ENCODE measurements at places on chromosomes 11 and 22.

- no peak for DNase-seq
Observed at GRCh38 chr22:26172389-26172990, 3.2 kb downstream of the SEZ6L start.

DNA sequence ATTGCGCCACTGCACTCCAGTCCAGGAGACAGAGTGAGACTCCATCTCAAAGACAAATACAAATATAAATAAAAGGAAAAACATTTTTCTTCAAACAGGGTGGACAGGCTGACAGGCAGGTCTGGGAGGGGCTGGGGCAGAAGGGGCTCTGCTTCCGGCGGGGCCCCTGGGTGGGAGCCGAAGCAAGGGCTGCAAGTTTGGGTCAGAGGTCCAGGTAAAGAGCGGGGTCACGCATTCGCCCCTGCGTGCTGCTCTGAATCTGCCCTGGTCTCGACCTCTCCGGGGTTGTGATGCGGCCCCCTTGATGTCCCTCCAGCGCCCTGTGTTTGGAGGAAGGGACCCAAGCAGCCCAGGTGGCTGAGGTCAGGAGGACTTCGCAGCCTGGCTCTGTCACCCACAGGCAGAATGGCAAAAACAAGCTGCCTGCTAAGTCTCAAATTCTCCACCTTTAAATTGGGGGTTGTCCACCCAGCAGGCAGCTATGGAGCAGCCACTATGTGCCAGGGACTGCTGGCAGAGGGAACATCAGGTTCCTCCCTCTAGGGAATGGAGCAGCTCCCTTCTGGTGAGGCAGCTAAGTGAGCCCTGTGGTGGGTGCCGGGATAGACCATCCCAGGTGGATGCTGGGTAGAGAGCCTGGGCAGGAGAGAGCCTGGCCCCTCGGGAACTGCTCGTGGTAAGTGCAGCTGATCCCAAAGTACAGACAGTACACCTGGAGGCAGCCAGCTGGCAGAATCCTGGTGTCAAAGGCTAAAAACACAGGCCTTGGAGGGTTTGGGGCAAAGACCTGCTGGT, 10.3 kb upstream of the PHF21B start:
- DNase-seq = no peak

DNA sequence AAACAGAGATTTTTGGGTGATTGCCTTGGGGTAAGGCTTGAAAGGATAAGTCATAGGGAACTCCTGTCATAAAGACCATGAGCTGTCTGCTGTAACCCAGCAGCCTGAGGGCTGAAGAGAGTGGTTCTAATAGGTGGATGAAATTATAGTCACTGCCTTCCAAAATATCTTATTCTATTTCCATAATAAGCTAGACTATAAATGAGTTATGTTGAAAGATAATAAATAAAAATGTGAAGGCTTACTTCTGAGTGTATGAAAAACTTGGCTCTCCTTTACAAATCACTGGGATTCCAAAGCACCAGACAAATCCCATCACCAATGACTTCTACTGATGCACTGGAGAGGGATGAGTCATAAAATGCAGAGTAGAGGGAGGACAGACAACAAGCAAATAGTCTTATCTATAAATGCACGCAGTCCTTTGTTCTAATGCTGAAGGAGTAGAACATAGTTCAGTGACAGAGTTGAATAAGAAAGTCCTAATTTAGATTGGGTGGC, 775.0 kb upstream of the LRRC4C start:
- no peak for DNase-seq

DNA sequence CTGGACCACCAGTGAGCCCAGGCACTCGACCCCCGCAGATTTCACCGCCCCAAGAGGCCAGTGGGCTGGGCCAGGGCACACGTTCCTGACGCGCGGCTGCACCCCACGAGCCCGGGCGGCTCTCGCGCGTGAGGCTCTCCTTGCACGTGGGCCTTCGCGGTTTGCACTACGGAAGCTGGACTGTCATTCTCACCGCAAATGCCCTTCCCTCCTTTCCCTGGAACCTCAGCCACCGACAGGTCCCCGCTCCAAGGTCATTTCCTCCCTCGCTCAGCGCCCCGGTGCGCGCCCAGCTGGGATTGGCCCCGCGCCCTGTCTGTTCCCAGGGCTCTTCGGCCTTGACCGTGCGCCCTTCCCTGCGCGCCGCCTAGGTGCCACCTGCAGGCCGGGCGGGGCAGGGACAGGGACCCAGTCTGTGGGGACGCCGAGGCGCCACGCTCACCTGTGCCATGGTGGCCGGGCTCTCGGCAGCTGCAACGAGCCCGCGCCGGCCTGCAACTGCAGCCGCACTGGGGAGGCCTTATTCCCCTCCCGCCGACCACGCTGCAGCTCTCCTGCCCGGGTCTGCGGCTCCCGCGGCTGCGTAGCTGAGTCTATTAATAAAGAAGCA, 2.1 kb upstream of the CPT1A start:
- peak; percentile 70 for DNase-seq

GRCh38 chr11:66862559-66863037, 5.7 kb downstream of the LRFN4 start:
- no peak for DNase-seq

DNA sequence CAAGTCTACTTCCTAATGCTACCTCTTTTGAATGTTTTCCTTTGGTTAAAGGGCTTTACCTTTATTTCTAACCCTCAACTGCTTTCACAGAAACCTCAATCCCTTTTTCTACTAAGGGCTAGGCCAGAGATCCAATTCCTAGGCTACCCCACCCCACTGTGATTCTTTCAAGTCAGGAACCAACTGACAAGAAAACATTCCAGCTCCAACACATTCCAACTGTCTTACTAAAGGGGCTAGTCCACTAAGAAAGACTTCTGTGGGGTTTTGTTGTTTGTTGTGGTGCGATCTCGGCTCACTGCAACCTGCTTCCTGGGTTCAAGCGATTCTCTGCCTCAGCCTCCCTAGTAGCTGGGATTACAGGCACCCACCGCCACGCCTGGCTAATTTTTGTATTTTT, 151.3 kb downstream of the APOL5 start:
- DNase-seq = no peak

DNA sequence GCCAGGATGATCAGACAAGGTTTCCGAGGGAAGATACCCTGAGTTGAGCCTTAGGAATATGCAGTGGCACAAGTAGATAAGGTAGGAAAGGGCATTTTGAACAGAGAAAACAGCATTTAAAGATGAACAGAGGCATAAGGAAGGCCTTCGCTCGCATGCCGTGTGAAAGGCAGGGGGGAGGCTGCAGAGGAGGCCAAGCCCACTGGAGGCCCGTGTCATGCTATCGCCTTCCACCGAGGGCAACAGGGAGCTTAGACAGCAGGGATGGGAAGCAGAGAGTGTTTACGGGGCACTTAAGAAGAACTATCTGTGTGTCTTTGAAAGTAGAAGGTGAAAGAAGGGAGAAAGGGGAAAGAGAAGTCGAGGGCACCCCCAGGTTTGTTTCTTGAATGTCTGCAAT, 148.3 kb downstream of the PKNOX2 start:
- no peak for DNase-seq
